ENCODE measurements at places on chromosomes 12 and 14.

- no peak for DNase-seq
Observed at GRCh38 chr14:86766469-86766868, 1226.5 kb downstream of the GALC start.

DNA sequence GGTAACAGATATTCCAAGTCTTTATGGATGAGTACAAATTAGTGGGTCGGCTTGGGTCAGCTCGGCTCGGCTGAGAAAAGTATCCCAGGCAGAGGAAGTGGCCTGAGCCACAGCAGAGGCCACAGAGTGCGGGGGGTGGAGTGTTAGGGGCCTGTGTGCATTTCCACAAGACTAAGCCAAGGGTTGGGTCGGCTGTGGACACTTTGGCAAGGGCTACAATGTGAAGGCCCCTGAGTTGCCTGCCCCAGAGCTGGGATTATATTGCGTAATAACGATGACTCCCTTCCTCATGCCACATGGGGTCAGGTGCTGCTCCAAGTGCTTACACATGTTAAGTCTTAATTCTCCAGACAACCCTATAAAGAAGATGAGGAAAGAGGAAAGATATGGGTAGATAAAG is 11.4 kb downstream of the EVL start:
- DNase-seq, result no peak

- DNase-seq, result no peak
Observed at GRCh38 chr12:80299219-80299618, 144.8 kb upstream of the PTPRQ start.

- DNase-seq, result no peak
Observed at GRCh38 chr12:113946175-113946574, 19.9 kb downstream of the RBM19 start.

DNA sequence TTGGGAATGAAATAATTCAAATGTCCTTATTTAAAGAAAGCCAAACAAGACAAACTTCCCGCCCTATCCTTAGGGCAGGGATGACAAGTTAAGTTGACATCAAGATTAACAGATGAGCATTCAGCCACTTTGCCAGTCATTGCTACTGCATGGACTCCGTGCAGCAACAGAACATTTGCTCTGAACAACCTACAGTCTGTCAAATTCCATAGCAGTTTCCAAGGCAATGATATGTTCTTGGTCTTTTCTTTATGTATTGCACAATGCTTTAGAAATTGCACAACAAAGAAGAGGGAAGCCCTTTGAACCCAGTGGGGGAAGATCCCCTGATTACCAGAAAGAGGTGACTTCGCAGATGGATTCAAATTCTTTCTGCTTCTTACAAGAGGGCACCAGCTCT is 269.8 kb downstream of the BCAT1 start:
- no peak for DNase-seq

GRCh38 chr12:68789144-68789878 is 18.7 kb upstream of the MDM2 start:
- no peak for DNase-seq

GRCh38 chr14:58167057-58167456 is 15.0 kb upstream of the ARMH4 start:
- no peak for DNase-seq

DNA sequence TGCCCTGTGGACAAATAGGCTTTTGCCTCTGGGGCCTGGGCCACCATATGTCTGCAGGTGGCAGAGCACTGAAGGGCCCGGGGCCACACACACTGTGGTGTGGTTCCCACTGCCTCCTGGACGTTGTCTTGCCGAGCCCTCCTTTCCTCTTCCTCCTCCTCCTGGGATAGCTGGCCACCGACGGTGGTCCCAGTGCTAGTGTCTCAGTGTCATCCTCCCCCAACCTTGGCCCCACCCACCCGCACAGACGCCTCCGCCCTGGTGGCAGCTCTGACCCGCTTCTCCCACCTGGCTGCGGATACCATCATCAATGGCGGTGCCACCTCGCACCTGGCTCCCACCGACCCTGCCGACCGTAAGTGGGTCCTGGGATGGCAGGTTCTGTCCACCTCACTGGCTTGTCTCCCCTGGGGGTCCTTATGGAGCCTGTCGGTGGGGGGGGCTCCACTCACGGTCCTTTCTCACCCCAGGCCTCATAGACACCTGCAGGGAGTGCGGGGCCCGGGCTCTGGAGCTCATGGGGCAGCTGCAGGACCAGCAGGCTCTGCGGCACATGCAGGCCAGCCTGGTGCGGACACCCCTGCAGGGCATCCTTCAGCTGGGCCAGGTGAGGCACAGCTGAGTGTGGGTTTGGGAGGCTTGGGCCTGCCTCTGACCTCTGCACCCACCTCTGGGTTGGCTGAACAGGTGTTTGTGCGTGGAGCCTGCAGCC is 23.5 kb downstream of the HIP1R start:
- DNase-seq, result no peak

DNA sequence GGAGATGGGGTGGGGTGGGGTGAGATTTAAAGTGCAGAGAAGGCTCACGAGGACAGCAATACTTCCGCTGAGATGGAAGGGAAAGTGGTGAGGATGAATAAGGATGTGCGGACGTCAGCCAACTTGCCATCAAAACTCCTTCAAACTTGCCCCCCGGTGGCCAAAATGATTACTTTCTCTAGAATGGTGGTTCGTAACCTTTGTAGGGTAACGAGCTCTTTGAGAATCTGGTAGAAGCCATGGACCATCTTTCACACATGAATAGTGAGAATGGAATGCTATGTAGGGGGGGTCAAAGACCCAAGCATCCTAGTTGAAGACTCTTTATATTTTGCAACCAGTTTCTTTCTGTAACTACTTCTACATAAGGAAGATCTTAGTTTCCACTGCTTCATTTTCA is 245.9 kb upstream of the DDHD1 start:
- DNase-seq, result no peak

DNA sequence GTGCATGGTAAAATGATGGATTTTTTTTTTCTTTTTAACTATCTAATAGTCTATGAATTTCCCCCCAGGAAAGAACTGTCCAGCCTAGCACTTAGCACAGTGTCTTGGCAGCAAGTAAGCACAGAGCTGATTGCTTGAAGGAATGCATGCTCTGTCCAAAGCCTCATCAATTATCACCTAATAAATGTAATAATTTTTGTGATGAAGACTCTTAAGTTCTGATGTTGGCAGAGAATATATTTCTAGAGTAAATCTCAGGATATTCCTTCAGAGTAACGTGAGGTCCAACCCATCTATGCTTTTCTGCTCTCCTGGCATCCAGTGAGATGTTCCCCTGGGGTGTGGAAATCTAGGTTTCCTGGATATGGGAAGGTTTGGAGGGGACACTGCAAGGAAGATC is 152.4 kb downstream of the TMX1 start:
- no peak for DNase-seq

DNA sequence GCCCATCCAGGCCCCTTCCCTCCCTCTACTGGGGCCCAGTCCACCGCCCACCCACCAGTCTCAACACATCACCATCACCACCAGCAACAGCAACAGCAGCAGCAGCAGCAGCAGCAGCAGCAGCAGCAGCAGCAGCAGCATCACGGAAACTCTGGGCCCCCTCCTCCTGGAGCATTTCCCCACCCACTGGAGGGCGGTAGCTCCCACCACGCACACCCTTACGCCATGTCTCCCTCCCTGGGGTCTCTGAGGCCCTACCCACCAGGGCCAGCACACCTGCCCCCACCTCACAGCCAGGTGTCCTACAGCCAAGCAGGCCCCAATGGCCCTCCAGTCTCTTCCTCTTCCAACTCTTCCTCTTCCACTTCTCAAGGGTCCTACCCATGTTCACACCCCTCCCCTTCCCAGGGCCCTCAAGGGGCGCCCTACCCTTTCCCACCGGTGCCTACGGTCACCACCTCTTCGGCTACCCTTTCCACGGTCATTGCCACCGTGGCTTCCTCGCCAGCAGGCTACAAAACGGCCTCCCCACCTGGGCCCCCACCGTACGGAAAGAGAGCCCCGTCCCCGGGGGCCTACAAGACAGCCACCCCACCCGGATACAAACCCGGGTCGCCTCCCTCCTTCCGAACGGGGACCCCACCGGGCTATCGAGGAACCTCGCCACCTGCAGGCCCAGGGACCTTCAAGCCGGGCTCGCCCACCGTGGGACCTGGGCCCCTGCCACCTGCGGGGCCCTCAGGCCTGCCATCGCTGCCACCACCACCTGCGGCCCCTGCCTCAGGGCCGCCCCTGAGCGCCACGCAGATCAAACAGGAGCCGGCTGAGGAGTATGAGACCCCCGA is 6.8 kb upstream of the RNU7-1 start:
- DNase-seq, result no peak

DNA sequence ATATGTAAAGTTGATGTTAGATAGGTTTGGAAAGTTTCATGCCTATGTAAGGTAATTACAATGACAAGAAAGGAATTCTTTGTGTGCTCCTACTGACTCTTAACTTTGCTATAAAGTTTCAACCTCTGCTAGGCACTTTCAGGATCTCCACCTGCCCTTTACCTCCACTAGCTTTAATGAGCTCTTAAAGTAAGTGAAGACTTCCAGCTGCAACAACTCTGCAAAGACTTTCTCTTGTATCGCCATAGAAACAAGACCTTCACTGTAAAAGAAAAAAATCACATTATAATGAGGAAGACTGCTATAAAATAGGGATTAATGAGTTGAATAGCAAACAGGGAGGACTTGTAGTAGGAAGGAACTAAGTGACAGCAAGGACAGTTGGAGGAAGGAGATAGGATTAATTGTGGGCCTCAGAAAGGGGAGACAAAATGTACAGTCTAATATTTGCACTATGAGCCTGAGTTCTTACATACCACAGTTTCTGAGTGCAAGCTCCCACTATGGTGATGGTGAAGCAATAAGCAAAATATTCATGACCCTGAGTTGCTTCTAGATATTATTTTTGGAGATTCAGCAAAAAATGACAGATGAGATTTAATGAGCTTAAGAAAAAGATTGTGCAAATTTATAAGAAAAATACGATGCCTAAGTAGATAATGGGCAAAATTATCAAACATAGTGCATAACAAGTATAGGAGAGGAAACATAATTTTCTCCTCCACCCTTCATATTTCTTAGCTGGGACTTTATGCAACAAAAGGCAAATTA is 66.7 kb downstream of the DHRS2 start:
- DNase-seq, result no peak

GRCh38 chr12:119406308-119406707 is 71.8 kb downstream of the CCDC60 start:
- DNase-seq, result no peak

DNA sequence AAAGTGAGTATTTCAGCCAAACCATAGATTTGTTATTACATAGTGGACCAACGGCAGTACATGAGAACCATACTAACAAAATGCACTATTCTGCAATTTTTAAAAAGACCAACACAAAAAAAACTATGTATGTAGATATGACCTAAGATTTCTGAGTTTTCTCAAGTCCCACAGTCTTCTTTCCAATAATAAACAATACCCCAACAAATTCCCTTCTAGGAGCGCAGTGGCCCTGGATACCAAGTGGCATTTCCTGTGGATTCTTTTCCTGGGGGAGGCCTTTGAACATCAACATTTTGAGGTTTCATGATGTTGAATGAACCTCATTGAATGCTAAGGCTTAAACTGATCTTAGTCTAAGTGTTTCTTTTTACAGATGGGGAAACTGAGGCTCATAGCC is 210.5 kb downstream of the BCAT1 start:
- DNase-seq, result no peak

DNA sequence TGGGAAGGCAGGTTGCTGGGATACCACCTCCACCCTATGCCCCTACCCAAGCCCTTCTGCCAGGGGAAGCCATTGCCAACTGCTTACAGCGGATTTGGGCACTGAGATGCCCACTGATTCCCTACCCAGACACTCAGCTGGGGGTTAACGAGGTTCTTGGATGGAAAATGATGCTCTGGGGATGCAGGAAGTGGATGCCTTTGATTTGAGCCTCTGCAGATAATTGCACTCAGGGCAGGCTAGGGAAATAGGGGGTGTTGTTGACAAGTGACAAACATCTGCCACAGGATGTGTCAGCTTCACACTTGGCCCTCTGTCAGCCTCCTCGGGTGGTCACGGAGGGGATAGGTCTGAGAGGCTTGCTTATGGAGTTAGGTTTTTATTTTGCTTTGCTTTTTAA is 57.4 kb downstream of the RPH3A start:
- no peak for DNase-seq

- no peak for DNase-seq
Observed at GRCh38 chr12:41053046-41053445, 135.1 kb upstream of the PDZRN4 start.

DNA sequence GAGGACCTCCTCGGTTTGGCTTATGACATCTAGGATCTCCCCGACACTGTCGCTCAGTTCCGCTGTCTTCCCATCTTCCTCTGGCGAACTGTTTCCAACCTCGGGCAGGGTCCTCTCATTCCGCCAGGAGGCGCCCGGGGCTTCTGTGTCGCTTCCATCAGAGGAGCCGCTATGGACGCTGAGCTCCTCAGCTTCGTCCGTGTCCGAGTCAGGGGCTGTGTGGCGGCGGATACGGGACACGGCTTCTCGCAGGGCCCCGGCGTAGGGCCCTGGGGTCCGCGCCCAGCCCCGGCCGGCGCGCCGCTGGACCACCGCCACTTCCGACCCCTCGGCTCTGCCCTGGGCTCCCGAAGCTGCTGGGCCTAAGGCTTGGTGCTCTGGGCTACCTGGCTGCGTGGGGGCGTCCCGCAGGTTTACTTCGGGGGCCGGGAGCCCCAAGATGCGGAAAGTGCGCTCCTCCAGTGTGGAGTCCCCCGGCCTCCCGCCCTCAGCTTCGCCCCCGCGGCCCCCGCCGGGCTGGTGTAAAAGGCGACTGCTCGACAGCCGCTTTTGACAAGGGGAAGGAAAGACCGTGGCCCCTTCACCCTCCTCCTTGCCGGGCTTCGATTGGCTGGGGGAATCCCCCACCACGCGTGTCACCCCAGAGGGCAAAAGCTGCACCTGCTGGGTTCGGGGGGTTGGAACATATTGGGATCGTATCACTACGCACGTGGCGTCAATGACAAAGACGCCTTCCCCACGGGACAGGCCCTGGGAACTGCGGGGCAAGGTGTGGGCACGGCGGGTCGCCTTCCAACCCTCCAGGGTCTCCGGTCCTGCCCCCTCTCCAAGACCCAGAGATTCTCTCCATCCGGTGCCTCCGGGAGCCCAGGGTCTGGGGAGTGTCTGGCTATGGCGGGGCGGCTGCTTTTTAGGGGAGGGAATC is 2.1 kb downstream of the DDN start:
- DNase-seq, result peak; percentile 27

DNA sequence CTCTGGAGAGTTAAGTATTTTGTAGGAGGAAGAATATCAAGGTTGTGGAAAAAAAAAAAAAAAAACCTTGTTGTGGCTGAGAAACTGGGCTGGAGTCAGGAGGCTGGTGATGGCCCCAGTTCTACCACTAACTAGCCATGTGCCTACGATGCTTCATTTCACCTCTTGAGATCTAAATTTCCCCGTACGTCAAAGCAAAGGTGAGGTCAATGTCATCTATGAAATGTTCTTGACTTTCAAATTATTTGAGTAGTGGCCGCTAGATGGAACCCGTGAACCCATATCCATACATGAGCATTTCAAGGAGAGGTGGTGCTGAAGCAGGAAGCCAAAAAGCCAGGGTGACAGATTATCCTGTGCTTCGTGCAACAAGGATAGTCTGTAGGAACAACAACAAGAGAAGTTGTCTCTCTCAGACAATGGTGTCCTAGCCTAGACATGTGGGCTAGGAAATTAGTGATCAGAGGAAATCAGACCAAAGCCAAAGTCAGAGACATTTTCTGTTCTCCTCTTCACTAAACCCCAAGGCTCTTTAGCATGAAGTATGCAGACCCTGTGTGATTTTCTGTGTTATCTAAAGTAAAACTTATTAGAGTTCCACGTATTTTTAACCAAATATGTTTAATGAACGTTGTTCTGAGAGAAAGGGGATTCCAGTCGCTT is 95.5 kb upstream of the ETV6 start:
- DNase-seq, result no peak

Measured in stimulated activated CD8-positive, alpha-beta memory T cell treated with anti-CD3 and anti-CD28 coated beads, Interleukin-4, amount 100 ng/mL, for 24 hours (primary cell).